ENCODE measurements at places on chromosomes 12 and 14.
A peak's percentile ranks its signal among the peaks of the same experiment; 100 is the strongest.

DNA sequence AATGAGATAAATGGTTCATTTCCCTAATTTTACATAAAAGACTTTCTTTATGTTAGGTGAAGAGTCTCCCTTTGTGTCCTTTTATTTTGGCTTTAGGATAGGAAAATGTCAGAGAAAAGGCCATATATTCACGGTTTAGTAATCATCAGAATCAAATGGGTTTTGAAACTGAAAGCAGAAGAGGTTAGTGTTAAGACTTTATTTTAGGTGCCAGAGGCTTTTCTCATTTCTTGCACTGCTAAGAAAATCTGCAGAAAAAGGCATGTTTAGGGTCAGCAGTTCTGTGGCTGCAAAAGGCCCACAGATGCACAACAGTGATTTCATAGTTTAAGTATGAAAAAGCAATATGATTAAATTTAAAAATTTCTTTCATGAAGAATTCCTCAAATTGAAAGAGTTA lies 80.4 kb upstream of the SINHCAF start:
- no peak for DNase-seq

DNA sequence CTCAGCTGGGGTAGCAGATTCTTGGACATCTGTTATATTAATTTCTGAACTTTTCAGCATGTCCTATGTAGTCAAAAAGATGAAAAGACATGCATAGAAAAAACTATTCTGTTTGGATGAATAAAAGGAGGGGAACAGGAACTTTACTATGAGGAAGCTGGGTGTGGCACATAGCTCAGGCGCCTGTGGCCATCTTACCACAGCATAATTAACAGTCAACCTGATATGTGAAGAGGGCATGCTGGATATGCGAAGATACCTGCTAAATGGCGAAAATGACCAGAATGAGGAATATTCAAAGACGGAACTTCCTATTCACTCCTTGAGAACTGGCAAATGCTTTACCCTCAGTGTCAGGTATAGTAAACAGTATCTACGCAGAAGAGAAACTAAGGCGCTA lies 18.4 kb downstream of the SETD3 start:
- DNase-seq = no peak

- DNase-seq = no peak
These were observed 42.4 kb downstream of the CACNA2D4 start for GRCh38 chr12:1876086-1876485.

- DNase-seq = peak; percentile 34
These were observed 450 bp downstream of the BLTP3B start for GRCh38 chr12:100141998-100142850.

- DNase-seq = no peak
These were observed 98.6 kb downstream of the SCARB1 start for GRCh38 chr12:124764870-124765580.

GRCh38 chr12:128976120-128976738 lies 123.0 kb downstream of the GLT1D1 start:
- DNase-seq = no peak

DNA sequence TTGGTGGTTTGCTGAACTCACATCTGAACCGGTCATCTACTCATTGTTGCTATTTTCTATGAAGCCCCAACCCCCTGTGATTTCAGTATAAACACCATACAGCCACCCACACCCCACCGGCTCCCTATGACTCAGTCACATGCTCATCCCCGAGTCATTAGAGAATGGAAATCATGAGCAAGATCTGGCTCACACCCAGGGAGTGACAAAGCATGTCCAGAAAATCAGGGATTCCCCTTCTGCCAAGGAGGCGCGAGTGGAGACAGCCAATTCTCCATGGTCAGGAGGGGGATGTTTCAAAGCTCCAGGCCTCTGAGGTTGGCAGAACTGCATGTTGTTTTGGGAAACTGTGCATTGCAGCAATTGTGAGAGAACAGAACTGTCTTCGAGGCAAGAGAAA lies 657.5 kb upstream of the TBX3 start:
- DNase-seq = no peak

DNA sequence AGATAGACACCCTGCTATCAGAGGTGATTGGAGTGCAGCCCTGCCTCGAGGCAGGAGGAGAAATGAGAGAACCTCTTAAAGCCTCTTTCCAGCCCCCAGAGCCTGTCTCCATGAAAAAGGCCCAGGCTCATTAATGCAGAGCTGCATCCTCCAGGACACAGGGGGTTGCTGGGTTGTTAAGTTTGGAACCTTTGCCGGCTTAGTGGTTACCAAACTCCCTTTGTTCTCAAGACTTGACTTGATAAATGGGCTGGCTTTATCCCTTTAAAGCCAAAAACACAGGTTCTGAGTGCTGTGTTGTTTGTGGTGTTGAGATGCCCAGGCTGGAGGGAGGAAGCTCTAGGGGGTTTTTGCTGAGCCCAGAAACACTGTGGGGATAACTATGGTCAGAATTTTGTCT lies 71.0 kb downstream of the DAD1 start:
- no peak for DNase-seq

- DNase-seq = no peak
These were observed 24.1 kb downstream of the FGF23 start for GRCh38 chr12:4355156-4356040.

- no peak for DNase-seq
These were observed 55.3 kb downstream of the ZFYVE21 start for GRCh38 chr14:103770902-103771301.

DNA sequence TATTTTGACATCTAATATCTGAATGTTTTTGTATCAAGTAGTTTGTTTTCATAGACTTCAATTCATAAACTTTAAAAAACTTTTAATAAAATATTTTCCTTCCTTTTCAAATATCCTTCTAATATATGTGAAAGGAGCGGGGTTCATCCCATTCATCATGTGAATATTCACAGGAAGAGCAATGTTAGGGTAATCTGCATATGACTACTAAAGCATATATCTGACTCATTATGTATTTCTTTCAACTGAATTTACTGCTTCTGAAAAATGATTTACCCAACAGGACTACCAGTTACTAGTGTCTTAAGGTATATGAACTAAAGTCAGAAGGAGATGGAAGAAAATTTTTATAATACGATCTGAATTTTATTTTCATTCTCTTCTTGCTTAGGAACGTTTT lies 30.5 kb downstream of the DHRS7 start:
- DNase-seq = no peak

GRCh38 chr12:57751432-57751787 lies 700 bp downstream of the CDK4 start:
- DNase-seq = no peak

DNA sequence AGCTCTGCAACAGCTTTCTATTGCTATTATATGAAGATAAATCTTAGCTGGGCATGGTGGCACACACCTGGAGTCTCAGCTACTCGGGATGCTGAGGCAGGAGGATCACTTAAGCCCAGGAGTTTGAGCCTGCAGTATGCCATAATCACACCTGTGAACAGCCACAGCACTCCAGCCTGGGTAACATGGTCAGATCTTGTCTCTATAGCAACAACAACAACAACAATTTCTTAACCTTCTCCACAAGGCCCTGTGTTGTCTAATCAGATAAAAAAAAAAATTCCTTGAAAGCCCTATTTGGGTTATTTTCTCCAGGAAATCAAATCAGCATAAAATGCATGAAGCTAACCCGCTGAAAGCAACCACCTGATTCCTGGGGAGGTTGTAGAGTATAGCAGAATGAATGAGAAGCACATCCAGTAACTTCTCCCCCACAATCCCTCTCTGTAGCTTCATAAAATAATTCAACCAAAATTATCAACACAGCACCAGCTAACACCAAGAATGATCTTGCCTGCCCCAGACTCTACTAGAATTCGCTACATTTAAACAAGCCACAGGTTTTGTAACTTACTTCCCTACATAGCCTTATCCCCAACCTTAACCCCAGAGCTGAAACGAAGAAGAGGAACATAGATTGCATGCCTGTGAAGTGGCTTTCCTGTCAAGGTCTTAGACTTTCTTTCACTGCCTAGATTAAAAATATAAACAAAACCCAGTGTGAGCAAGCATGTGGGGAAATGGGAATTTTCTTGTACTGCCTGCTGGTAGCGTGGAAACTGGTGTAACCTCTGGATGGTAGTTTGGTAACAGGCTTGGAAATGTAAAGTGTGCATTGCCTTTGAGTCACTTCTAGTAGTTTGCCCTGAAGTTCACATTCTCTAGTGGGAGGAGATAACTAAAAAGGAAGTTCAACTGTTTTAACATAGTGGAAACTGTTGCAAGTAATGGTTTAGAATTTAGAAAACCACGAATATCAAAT lies 6.0 kb upstream of the STK38L start:
- no peak for DNase-seq

GRCh38 chr14:75132382-75133086 lies 5.7 kb upstream of the NEK9 start:
- DNase-seq = peak; percentile 68

DNA sequence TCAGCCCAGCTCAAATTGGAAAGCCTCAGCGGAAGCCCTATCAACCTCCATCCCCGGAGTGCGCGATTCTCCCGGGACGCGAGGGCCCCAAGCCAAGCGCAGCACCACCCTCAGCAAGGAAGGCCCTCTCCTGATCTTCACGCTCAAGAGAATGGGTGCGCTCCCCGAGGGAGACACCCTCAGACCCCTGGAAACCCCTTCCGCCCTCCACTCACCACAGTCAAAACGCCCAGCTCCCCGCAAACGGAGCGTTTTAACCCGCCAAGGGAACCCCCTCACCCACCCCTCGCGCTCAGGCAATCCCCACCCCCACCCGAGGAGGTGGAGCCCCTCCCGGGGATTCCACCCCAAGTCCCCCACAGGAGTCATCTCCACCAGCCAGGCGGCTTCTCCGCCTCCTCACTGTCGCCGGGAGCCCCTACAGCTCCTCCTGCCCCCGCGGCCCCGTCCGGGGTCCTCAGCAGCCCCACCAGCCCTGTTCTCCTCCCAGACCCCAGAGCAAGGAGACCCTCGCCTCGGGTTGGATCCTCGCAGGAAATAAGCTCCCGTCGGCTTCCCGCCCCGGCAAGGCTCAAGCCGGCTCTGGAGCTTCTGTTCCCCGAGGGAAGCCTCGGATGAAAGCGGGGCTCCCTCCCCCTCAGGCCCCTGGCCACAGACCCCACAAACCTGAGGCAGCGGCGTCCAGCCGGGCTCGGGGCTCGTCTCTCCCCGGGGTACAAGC lies 507 bp downstream of the BAZ2A start:
- peak; percentile 19 for DNase-seq

DNA sequence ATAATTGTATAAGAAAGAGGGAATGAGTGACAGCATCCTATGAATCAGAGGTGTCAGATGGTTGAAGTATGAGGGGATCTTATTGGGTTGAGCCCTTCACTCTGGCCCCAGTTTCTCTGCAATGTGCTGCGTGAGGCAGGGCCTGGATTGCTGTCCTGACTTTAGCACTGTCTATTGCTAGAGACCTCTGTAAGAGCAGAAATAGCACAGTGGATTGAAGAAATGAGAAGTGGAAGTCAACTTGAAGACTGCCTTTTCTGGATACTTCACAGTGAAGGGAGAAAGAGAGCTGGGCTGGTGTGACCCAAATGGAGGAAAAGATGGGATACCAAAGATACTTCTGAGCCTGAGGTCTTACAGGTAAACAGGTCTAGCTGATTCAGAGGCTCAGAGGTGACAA lies 5.8 kb downstream of the ASCL4 start:
- no peak for DNase-seq

DNA sequence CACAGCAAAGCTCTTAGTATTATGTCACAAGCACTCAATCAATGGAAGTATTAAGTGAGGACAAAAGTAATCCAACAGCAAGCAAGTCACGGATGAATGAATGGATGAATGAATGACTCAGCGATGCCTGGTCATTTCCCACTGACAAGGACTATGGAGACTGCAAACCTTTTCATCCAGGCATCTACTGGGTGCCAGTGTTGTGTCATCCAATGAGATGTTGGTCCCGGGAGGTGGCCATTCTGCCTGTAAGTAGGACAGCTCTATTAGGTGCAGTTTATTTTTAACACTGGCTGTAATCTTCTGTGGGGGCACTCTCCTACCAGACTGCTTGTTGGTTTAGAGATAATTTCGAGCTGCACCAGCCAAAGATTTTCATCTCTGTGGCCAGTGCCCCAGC lies 39.4 kb downstream of the STAB2 start:
- no peak for DNase-seq

DNA sequence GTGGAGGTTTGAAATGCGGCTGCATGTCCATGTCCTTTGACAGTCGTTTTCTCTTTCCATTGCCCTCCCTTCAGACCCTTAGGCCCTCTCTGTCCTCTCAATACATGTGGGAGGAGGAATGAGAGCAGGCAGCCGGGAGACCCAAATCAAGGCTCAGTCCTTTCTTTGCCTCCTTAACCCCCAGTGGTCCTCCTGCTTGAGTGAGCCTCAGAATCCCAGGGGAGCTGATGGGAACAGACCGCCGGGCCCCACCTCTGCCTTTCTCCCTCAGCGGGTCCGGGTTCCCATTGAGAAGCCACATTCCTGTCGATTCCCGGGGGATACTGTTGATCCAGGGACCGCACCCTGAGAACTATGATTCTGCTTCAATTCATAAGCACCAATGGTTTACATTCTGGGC lies 77.9 kb upstream of the RFLNA start:
- DNase-seq = no peak

DNA sequence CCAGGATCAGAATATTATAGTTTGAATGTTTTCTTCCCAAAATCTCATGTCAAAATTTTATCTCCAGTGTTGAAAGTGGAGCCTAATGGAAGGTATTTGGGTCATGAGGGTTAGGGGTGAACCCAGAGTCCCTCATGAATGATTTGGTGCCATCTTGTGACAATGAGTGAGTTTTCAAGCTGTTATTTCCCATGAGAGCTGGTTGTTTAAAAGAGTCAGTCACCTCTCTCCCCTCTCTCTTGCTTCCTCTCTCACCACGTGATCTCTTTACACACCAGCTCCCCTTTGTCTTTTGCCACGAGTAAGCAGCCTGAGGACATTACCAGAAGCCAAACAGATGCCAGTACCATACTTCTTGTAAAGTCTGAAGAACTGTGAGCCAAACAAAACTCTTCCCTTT lies 561.6 kb downstream of the RERGL start:
- DNase-seq = no peak

GRCh38 chr12:88952562-88952942 lies 372.3 kb upstream of the KITLG start:
- no peak for DNase-seq
